ENCODE measurements at places on chromosomes 4 and X. TPM values are rescaled to one million over a fixed set of nuclear protein-coding genes. Genes with fewer than 3 reads are reported as not detected.
A peak's percentile ranks its signal among the peaks of the same experiment; 100 is the strongest.

DNA sequence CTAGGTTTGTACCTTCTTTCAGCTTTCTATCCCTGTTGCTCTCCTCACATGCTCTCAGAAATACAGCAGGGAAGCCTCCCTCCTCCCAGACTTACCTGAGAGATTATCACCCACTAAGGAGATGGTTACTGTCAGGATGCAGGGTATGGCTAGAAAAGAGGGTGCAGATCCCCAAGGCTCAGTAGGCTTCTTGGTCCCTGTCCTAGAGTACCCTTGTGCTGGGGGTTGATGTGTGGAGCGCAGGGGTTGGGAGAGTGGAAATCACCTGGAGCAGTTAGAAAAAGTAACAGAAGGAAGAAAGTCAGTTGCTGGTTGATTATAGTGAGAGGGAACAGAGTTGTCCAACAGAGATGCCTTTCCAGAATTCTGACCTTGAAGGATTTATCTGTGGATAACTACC is 80.2 kb downstream of the CNGA2 start:
- no peak for DNase-seq

GRCh38 chr4:126369076-126369475 is 1054.3 kb downstream of the FAT4 start:
- DNase-seq: no peak

- peak; percentile 65 for DNase-seq
Measured at GRCh38 chrX:11770320-11770719, 12.3 kb downstream of the MSL3 start.

DNA sequence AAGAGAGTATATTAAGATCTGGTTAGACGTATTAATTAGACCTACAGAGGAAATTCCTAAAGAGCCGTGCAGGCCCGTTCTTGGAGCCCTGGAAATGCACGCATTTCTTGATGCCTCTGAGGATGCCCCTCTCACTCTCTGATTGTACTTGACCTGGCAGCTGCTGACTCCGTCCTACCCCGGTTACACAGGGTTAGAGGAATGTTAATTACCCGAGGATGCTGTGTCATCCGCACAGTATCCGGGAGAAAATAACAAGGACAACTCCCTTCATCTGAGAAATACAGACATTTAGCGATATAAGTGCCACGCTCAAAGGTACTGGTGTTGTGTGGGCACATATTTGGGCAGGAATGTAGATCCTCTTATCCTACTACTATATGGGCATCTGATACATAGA is 404.6 kb upstream of the FAT1 start:
- no peak for DNase-seq

DNA sequence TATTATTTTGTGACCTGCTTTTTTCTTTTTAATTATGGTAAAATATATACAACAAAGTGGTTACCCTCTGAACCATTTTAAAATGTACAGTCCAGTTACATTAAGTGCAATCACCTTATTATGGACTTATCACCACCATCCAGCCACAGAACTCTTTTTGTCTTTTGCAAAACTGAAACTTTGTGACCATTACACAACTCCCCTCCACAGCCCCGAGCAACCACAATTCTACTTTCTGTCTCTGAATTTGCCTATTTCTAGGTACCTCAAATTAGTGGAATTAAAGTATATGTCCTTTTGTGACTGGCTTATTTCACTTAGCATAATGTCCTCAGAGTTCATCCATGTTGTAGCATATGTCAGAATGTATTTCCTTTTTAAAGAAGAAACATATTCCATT is 39.3 kb upstream of the WWC2 start:
- no peak for DNase-seq

DNA sequence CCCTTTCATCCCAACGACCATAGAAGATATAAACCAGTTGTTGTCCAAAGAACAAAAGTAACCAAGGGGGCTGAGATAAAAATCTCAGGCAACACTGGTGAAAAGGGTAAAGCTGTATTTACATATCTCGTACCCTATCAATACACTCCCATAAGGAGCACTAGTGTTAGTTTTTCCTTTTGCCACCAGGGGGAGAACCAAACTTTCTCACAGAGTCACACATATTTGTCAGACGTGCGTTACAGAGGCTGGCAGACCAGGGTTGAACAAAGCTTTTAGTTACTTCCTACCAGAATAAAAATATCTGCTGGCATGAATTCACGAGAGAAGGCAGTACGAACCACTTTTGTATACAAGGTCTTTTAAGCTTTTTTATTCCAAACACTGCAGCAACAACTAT is 88.3 kb downstream of the AMELX start:
- peak; percentile 31 for DNase-seq

The CTPS2 gene
- 14.1 TPM for total RNA-seq

The HHIP gene
- not detected for total RNA-seq

The HSFX4 gene
- not detected for total RNA-seq

The RPA4 gene
- total RNA-seq: not detected

The ADH1B gene
- 0.71 TPM for total RNA-seq
